ENCODE measurements at places on chromosomes 6 and 20.

DNA sequence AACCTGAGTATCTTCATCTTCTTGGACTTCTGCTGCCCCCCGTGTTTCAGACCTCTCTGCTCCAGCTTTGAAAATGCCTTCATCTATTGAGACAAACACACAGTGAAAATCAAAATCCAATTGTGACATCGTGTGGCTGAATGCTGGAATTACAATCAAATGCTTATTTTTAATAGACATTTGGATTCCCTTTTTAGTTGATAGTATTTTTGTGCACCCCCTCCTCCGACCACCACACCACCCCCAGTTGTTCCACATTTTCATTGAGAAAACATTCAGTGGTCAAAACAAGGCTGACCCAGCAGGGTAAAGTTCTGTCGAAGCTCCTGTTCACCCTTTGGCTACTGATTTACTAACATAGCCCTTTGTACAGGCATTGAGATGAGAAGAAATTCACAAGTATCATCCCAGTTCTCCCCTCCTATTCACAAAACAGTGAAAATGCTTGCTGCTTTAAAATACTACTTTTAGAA lies 79.0 kb downstream of the NRSN1 start:
- peak; percentile 6 for DNase-seq

- no peak for DNase-seq
Measured at GRCh38 chr6:98977671-98978292, 30.0 kb upstream of the FBXL4 start.

GRCh38 chr6:160991406-160992060 lies at the start of gene MAP3K4:
MAP3K4 (plus strand) TSS chr6:160991769; CDS start chr6:160991932, 163 bp downstream.
- peak; percentile 80 for DNase-seq

- DNase-seq, result no peak
Measured at GRCh38 chr6:1590580-1590979, 19.1 kb upstream of the FOXC1 start.

DNA sequence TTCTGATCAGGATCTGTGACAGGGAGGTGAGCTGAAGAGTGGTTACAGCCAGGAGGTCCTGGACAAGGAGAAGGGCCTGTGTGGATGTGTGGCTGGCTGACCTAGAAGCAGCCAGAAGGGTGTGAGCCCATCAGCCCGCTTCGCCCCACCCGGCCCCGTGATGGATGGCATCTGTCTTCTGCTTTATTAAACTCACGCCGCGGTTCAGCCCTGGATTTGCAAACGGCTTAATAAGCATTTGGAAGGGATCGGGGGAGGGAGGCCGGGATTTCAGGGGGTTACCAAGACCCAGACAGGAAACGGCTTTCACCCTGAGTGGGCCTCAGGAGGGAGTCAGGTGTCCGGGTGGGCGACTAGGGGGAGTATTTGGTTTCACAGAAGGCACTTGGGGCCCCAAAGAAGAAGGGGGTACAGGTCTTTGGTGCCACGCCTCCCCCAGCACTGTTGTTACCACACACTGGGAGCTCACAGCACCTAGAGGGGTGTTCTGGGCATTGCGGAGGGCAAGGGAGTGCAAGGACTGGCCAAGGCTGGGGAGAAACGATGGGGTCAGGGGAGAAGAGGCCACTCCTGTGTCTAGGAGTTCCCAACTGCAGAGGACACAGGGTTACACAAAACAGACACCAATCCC lies 53.8 kb upstream of the FOXP4 start:
- no peak for DNase-seq

GRCh38 chr20:48710341-48711043 lies 117.3 kb downstream of the PREX1 start:
- DNase-seq, result no peak

All from stimulated activated CD4-positive, alpha-beta T cell treated with anti-CD3 and anti-CD28 coated beads, Interleukin-4, amount 100 ng/mL, for 24 hours (primary cell).